ENCODE measurements at places on chromosomes 7 and 10.

DNA sequence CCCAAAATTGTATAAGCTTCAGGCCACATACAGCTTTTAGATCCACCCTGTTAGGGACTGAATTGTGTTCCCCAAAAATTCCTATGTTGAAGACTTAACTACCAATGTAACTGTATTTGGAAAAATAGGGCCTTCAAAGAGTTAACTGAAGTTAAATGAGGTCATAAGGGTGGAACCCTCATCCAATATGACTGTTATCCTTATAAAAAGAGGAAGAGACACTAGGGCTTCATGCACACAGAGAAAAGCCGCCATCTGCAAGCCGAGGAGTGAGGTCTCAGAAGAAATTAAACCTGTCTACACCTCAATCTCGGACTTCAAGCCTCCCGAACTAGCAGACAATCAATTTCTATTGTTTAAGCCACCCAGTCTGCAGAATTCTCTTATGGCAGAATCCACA, 317.9 kb upstream of the NFE2L3 start:
- DNase-seq: no peak

- no peak for DNase-seq
Measured at GRCh38 chr7:13687500-13687899, 302.0 kb downstream of the ETV1 start.

DNA sequence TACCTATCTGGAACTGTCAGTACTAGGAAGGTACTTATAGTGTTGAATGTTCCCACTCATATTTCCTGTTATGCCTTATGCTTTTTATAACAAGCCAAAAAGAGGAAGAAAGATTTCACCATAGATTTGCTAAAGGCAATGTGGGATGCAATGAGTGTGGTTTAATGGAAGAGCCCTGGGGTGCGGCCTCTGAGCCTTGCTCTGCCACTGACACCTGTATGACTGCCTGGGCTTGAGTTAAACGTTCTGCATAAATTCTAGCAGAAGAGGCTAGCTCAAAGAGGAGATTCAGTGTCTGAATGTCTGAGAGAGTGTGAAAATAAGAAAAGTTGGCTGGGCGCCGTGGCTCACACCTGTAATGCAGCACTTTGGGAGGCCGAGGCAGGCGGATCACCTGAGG, 143.8 kb downstream of the TPST1 start:
- no peak for DNase-seq

DNA sequence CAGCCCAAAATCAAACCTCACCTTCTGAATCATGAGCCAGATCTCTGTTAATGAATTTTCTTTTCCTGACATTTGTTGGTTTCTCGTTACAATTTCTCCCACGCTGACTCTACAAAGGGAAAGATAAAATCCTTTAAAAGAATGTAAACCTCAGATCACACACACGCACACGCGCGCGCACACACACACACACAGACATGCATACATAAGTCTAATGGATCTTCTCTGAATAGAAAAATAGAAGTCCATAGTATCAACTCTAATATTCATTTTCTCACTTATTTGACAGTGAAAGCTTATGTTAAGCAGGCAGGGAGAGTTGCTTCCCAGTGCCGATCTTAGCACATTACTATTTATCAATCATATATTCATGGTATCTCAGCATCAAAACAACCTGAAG, 1.4 kb downstream of the ETV1 start:
- no peak for DNase-seq

DNA sequence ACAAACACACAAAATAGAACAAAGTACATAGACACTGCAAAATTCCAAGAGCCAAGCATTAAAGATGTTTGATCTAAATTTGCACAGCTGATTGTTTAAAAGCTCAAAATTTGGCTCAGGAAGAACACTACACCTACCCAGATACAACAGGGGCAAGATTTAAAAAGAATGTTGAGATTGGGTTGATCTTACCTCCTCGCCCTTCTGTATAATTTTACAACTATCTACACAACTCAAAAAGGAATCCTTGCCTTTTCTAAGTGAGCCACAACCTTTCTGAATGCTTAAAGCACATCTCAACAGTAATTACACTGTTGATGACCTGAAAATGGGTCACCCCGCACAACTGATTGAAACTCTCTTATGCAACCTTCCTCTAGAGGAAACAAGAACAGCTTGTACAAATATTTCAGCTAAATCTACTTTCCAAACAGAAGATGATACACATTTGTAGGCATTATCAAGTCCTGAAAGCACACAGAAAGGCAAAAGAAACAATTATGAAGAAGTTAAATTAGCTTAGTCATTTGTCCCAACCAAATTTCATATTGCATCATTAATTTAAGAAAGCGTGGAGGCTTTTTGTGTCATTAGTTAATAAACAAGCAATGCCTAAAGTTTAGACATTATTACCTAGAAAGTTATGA, 75.5 kb downstream of the UBE2H start:
- DNase-seq: no peak

GRCh38 chr7:4634166-4634565, 47.9 kb upstream of the FOXK1 start:
- no peak for DNase-seq

GRCh38 chr7:47635091-47636080, 53.5 kb upstream of the TNS3 start:
- peak; percentile 71 for DNase-seq

Data from NCI-H2029 treated with DMSO at 0.1 percent for 48 hours (cell line).